H9 (cell line): ENCODE measurements at places on chromosomes 11 and 22. TPM values are rescaled to one million over a fixed set of nuclear protein-coding genes. Genes with fewer than 3 reads are reported as not detected.

Gene HIC2
- total RNA-seq, result 22.8 and 24.9 TPM in 2 replicates

Gene CCDC87
- total RNA-seq, result 0.88 and 1.1 TPM in 2 replicates

Gene TAF6L
- total RNA-seq, result 37.7 and 44.2 TPM in 2 replicates

Gene MOV10L1
- total RNA-seq, result not detected in 2 replicates

- no peak for DNase-seq
Observed at GRCh38 chr11:109808569-109808968, 284.6 kb upstream of the ZC3H12C start.

- peak; percentile 48 for DNase-seq
Observed at GRCh38 chr11:130001461-130002351, 929 bp downstream of the PRDM10 start.

GRCh38 chr22:41070665-41071331 lies 21.6 kb upstream of the EP300 start:
- DNase-seq, result no peak

- no peak for DNase-seq
Observed at GRCh38 chr22:49889071-49889470, 29.2 kb downstream of the ALG12 start.
